ENCODE measurements at places on chromosomes 7 and 10.
A peak's percentile ranks its signal among the peaks of the same experiment; 100 is the strongest.

DNA sequence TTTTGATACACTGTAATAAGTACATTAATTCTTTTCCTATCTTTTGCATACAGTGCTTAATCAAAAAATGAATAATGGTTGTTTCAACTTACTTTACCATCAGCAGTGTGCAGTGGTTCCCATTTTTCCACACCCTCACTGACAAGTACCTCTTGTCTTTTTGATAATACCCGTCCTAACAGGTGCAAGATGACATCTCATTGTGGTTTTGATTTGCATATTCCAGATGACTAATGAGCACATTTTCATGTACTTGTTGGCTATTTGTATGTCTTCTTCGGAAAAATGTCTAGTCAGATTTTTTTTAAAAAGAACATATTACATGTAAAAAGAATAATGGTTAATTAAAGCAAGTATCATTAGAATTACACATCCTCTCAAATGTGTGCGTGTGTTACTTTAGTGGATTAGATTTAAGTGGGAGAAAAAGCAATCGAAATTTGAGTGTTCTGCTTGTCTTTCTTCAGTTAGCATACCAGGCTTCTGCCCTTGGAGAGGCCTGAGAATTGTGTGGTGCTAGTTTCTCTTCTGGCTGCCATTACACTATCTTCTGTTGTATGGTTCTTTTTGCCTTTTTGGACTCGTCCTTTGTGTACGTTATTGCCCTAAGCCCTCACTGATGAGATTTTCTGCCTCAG, 291.2 kb downstream of the AUTS2 start:
- no peak for DNase-seq

DNA sequence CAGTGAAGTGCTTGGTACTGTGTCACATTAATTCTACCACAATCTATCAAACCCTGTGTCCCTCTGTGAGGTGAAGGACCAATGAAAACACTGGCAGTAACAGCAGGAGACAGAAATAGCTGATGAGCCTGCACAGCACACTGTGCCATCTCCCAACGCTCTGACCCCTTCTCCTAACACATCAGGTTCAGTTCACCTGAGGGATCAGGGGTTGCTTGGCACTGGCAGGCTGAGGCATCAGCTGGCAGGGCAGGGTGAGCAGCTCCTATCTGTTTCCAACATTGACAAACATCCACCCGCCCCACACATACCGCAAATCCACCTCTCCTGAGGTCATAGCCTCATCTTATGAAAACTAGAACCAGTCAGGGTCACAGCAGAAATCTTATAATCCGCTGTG, 120.9 kb downstream of the ICA1 start:
- no peak for DNase-seq

DNA sequence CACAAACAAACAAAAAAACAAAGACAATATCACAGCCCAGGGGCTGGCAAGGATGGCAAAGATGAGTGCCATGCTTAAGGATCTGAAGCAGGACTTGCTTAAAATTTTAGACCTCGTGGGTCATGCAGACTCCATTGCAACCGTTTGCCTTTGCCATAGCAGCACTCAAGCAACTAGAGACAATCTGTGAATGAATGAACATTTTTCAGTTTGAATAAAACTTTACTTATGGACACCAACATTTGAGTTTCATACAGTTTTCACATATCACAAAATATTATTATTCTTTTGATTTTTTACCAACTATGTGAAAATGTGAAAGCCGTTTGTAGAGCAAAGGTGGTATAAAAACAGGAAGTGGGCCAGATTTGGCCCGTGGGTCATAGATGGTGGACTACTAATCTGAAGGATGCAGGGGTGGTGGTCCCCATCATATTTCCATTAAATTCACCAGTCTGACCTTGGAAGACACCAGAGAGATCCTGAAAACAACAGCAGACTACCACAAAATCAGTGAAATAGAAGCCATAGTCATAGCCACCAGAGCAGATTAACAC, 8.3 kb upstream of the RBM17 start:
- no peak for DNase-seq

DNA sequence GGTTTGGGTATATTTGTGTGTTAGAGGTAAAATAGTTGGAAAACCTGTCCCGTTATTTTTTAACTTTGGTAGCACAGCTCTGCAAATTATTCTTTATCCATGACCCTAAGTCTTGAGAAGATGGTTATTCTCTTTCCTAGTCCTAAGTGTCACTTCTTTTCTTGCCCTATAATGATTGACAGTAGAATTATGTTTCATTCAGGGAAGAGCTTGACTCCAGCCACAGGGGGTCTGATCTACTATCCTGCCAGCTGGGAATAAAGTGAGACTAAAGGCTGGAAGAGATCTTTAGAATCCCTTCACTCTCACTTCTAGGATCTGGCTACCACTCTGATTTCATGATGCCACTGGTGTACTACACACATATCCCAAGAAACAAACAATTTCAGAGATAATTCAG, 90.4 kb downstream of the PHTF2 start:
- no peak for DNase-seq

- DNase-seq: no peak
These were observed 44.8 kb downstream of the EGFR start for GRCh38 chr7:55063633-55064032.

DNA sequence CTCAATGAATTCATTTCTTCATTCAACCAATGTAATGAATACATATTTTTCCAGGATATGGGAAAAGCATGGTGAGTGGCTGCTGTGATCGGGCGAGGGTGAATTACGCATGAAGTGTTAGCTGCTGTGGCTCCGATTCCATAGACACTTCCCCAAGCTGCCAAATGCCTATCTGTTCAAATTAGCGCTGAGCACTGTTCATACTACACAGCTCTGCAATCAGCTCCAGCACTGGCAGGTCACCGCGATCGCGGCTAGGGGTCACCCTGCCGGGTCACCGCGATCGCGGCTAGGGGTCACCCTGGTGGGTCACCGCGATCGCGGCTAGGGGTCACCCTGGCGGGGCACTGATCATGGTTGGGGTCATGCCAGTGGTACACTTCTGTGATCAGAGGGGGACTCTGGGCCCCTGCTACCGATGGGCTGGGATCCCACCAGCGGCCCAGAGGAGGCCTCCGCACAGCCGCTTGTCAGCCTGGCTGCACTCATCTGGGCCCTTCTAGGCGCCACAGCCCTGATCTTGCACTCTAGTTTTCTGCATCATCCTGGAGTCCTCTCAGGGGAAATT, 49.3 kb downstream of the JAKMIP3 start:
- no peak for DNase-seq

GRCh38 chr10:5468262-5469106, 30.9 kb downstream of the CALML5 start:
- DNase-seq: no peak

DNA sequence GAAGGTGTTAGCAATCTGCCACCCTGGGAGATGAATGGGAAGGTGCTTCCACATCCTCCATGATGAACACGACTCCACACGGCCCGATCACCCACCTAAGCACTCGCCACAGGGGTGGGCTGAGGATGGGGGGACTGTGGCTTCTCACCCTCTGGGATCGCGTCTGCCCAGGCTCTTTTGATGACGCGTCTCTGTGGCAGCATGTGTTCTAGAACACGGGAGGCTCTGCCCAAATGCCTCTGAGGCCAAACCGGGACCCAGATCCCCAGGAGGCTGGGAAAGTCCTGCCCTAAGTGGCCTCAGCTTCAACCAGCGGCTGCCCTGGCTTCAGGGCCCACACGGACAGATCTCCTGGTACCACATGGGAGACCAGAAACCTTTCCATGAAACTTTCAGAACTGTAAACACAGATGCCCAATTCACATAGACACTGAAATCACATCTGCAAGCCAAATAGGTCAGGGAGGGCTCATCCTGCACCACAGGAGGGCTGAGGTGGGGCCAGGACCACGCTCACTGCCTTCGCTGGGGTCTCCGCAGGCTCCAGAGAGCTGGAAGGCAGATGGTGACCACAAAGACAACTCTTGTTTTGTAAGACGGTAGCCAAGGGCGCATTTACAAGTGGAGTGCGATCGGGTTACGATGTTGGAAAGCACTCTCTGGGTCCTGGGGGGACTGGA, 200.6 kb downstream of the PTPRN2 start:
- no peak for DNase-seq

DNA sequence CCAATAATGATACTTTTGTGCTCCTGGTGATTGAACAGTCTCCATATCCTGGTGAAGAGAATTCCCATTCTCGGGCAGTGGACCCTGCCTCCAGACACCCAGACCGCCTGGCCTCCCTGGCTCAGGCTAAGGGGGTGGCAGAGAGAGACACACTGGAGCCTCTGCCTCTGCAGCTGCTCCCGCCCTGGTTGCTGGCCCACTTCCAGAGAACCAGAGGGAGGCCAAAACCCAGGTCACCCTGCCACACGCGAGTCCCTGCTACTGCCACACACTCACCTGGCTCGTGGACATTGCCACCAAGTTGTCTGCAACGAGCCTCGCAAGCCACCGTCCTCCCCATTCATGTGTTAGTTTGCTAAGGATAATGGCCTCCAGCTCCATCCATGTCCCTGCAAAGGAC, 221.8 kb downstream of the HPSE2 start:
- no peak for DNase-seq

DNA sequence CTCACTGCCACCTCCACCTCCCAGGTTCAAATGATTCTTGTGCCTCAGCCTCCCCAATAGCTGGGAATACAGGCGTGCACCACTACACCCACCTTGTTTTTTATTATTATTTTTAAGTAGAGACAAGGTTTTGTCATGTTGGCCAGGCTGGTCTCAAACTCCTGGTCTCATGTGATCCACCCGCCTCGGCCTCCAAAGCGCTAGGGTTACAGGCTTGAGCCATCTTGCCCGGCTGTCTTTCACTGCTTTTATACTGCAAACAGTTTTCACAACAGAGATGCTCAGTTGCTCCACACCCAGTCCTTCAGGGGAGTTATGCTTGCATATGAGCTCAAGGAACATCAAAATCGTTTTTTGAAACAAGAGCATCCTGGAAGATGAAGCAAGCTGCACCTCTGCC, 1.3 kb upstream of the PRR15 start:
- no peak for DNase-seq

DNA sequence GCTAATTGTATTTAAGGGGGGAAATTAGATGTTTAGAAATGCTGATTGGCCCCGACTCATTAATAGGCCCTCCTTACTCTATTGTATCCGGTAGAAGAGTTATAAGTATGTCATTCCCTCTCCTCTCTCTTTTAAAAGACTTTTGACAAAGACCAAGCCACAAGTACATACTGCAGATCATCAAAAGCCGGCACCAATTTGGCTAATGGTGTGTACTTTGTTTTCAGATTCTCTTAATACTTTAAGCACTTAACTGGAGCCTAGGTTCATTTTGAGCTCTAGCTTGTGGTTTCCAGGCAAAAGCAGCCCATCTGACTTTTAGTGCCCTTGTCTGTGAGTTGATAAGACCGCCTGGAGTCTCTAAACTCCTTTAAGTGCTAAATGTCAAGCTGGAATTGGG, 210.0 kb upstream of the LYZL1 start:
- DNase-seq: no peak

DNA sequence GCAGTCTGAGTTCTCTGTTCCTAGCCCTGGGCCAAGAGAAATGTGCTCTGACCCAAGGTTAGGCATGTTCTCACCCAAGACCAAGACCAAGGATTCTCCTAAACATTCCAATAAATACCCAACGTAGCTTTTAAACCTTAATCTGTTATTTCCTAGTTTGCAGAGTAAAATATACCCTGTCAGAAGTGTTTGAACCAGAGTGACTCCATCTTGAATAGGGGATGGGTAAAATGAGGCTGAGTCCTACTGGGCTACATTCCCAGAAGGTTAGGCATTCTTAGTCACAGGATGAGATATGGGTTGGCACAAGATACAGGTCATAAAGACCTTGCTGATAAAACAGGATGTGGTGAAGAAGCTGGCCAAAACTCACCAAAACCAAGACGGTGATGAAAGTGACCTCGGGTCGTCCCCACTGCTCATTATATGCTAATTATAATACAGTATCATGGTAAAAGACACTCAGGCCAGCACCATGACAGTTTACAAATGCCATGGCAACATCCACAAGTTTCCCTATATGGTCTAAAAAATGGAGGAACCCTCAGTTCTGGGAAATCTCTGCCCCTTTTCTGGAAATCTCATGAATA, 27.7 kb downstream of the PLXNA4 start:
- DNase-seq: no peak

DNA sequence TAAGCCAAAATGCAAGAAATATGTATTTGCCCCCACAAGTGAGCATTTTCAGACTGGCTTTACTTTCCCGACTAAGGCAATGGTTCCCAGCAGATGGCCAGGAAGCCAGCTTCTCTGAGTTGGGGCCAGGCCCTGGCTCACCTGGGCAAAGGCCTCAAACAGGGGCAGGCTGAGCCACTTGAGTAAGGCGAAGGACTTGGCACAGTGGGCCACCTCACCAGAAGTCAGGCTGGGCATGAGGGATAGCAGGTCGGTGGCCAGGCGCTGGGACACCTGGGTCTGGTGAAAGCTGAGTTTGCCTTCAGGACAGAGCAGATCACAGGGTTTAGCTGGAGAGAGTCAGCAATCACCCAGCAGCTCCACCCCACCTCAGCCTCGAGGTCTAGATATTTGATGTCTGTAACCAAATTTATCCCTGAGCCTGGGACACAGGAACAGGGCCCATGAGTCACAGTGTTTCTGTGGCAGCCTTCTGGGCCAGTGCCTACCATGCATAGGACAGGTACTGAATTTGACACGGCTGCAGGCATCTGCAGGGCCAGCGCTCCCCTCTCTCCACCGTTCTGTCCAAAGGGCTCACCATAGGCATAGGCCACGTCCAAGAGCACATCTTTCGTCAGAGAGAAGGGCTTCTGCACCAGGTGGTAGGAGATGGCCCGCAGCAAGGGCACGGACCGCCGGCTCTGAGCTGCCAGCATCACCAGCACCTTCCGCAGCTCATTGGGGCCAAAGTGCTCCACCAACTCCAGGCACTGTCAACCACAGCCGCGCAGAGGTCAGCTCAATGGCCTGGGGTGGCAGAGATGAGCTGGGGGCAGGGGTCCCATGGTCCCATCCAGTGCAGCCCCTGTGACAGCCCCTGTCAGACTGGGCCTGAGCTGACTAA, 7.3 kb downstream of the TBRG4 start:
- DNase-seq: no peak

GRCh38 chr10:20768843-20769242, 128.3 kb downstream of the NEBL start:
- DNase-seq: no peak

DNA sequence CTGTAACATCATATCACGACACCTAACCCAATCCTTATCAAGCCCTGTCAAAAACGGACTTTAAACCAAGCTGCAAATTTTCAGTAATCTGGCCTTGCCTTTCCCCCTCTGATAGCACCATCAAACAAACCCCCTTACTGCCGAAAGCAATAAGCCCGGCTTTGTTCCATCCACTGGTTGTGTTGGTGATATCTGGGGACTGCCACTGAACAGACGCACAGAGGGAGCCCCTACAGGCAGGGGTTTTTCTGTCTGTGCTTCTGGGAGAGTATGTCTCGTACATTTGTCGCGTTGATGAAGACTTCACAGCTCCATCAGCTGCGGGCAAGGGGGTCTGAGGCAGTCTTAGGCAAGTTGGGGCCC, 550 bp upstream of the PLAU start:
- DNase-seq: no peak

GRCh38 chr10:18421726-18422293, 229.6 kb downstream of the NSUN6 start:
- DNase-seq: no peak

GRCh38 chr7:139896831-139897230, 67.8 kb downstream of the TBXAS1 start:
- DNase-seq: no peak

- peak; percentile 33 for DNase-seq
These were observed 27.2 kb upstream of the MSRB2 start for GRCh38 chr10:23067939-23068775.

- DNase-seq: no peak
These were observed 184.2 kb downstream of the ADARB2 start for GRCh38 chr10:1552881-1553670.

- no peak for DNase-seq
These were observed 278.0 kb downstream of the CCSER2 start for GRCh38 chr10:84606428-84606827.
